ENCODE measurements at places on chromosomes 7 and 10.

DNA sequence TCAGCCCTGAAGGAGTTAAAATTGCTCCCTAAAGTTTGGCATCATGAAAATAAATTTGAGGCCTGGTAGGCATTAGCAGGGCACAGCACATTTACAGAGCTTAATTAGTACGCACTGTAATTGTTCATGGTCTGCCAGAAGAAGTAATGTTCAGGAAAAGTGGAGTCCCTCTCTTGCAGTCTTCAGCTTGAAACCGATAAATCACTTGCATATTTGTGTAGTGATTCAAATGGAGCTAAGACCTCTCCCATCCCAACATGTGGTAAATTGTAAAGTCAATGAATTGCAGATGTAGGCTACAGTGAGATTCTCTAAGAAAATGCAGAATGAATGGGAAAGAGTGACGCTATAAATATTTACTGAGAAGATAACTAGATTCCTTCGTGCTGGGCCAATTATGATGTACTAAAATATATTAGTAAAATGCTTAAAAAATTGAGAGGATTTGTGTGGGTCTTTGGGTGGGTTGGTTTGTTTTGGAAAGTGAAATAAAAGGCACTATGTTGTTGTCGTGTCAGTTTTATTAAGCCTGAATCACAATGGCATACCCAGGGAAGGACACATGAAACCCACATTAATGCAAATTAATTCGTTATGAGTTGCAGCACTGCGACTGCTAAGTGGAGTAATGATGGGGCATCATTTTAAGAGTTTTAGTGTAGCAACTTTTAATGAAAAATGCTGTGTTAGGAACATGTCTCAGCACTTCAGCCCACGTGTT lies 8.4 kb downstream of the TCF7L2 start:
- DNase-seq, result no peak

DNA sequence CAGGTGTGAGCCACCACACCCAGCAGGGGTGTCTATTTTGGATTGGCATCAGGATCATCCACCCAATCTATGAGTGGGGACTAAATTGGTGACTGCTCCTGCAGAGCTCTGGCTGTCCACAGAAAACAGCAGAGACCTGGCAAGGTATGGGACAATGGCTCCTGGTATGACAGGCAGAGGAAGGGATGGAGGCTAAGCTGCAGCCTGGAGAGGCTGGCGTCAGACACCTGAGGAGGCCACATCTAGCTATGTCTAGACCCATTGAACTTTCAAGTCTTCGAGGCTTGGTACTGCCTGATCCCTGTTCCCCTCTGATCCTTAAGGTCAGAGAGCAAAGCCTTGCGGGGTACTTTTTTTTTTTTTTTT lies 3.2 kb upstream of the SERPINE1 start:
- no peak for DNase-seq

DNA sequence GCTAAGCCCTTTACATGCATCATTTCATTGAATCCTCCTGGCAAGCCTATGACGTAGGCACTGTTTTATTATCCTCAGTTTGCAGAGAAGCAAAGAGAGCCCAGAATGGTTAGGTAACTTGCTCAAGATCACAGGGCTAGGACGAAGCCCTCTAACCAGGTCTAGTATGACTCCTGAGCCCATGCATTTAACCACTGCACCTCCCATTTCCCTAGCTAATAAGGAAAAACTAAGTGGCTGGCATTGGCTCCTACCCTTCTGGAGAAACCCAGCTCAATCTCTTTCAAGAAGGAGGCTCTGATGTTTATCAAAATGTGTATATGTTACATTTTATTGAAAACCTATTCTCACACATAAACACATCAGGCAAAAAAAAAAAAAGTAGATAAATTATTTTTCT lies 19.8 kb downstream of the MYOF start:
- no peak for DNase-seq

DNA sequence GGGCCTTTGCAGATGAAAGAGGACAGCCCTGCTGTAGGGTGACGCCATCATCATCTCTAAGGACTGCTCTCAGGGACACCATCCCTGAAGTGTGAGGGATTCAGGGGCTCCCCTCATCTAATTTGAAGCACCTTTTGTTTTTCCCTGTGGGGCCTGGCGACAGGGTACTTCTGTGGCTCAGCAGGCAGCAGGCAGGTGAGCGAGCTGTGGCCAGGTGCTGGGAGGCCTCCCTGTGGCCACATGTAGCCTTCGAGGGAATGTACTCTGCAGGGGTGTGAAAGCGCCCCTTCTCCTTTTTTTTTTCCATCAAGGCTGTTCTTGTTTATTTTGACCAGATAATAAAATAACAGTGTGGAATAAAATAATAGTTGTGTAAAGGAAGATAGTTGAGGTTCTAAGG lies 118.2 kb upstream of the DPP6 start:
- no peak for DNase-seq

DNA sequence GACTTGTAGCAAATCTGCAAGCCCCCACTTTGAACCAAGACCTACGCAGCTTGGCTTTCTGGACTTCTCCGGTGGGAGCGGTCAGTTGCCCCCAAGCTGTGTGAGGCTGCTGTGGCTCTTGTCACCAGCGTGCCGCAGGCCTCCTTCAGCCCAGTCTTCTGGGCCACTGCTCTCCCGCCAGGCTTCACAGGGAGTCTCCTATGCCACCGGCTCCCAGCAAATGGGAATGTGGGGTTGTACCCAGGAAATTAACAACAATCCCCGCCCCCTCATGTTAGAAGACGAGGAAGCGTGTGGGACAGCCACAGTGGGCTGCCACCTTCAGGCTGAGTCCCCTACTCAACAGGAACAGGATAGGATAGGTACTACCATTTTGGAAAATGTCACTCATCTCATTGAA lies 4.2 kb downstream of the WDR86 start:
- no peak for DNase-seq

- DNase-seq, result no peak
These were observed 37.7 kb downstream of the RAB19 start for GRCh38 chr7:140441519-140441918.

DNA sequence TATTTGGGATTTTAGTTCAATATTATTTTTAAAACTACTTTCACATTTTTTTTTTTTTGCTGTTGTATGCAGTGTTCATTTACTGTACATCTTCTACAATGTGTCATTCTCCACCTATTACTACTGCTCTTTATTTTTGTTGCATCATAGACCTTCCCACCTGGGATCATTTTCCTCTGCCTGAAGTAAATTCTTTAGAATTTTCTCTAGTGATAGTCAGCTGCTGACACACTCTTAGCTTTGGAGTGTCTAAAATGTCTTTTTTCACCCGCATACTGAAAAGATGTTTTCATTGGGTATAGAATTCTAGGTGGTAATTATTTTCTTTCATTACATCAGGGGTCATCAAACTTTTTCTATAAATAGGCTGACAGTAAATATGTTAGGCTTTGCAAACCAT lies 30.5 kb downstream of the CFAP43 start:
- no peak for DNase-seq

DNA sequence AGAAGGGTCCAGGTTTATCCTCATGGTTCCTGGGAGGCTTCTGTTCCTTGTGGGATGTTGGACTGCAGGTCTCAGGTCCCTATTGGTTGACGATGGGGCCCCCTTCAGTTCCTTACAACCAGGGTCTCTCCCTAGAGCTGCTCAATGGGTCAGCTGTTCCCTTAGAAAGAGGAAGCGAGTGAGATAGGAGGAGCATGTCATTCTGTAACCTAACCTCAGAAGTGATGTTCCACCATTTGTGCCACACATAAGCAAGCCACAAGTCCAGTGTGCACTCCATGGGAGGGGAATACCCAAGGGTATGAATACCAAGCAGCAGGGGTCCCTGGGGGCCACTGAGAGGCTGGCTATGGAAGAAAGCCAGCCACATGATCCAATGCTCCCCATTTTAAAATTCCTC lies 192.7 kb downstream of the GATA3 start:
- no peak for DNase-seq

DNA sequence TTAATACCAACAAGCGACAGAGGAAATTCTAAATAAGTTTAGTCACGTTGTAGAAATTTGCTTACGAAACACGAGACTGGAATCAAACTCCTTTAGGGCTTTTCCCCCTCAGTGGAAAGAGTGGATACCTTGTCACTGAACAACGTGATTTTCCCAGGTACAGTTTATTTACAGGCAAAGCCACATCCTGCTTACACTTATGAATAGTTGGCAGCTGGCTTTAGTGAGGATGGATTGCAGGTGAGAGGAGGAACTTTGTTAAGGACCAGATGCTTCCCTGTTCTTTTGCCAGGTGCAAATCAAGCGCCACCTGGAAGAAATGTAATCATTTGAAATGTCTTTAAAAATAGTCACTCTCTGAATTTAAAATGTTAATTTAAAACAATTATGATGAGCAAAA lies 282.4 kb downstream of the ADARB2 start:
- DNase-seq, result no peak

DNA sequence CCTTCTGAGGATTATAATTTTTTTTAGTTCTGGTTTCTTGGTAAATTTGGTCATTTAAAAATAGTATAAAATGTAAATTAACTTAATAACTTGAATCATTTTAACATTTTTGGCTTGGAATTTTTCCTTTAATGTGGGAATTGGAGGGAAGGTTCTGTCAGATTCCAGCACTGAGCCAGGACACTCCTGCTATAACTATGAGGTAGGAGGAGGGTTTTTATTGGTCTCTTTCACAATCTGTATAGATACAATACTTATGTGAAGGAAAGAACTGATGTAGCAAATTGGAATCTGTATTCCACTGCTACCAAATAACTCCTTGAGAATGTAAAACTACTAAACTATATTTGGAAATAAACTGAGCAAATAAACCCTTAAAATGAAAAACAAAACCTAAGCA lies 3.2 kb downstream of the PRKG1 start:
- no peak for DNase-seq

DNA sequence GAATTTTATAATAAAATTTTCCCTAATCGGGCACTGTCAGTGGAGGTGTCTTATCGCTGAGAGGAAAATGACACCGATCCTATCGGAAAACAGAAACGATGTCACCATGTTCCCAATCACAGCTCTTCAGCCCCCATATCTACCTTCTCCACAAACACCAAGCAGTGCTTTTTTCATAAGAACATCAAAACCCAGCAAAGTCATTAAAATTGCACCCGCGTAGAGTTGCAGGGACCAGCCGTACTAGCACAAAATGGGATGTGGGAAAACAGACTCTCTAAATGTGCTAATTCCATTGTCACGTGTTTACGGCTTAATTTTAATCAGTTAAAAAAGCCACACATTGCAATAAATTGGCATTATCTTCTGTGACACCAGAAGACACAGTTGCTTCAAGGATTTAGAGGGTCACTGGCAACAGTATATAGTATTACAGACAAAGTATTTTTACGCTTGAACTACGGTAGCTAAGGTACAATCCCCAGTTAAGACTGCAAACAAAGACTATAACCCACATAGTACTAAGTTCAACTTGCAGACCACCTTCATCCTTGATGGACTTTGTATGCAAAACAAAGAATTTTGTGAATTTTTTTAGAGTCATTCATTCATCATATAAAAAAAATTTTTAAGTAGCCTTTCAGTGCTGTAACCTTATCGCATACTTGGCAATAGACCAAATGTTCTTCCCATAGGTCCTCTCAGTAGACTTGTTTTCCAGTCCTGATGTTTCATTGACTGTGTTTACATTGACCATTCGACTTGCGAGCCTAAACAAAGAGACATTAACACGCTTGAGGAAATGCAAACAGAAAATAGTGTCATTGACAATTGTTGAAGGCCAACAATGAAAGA lies 116.0 kb downstream of the VTI1A start:
- no peak for DNase-seq

GRCh38 chr7:114293289-114294012 lies 121.2 kb upstream of the FOXP2 start:
- DNase-seq, result no peak

- DNase-seq, result no peak
These were observed 50.0 kb upstream of the BET1 start for GRCh38 chr7:94054130-94054529.

DNA sequence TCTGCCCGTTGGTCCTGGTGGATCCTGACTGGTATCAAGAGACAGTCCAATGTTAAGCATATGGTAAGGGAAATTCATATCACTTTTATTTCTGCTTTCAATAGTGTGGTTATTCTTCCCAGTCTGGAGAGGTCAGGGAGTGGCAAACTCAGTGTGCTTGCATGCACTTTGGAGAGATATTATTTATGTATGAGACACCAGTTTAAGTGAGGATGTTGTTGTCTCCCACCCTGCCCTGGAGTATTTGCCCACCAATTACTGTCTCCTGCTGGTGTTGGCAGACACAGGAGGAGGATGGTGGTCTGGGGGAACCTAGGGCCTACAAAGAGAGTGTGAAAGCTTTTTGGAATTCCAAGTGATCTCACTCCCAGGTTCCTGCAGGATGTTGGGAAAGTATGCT lies 59.7 kb downstream of the OR13A1 start:
- DNase-seq, result no peak

- no peak for DNase-seq
These were observed 74.9 kb downstream of the VWC2 start for GRCh38 chr7:49848211-49848841.

DNA sequence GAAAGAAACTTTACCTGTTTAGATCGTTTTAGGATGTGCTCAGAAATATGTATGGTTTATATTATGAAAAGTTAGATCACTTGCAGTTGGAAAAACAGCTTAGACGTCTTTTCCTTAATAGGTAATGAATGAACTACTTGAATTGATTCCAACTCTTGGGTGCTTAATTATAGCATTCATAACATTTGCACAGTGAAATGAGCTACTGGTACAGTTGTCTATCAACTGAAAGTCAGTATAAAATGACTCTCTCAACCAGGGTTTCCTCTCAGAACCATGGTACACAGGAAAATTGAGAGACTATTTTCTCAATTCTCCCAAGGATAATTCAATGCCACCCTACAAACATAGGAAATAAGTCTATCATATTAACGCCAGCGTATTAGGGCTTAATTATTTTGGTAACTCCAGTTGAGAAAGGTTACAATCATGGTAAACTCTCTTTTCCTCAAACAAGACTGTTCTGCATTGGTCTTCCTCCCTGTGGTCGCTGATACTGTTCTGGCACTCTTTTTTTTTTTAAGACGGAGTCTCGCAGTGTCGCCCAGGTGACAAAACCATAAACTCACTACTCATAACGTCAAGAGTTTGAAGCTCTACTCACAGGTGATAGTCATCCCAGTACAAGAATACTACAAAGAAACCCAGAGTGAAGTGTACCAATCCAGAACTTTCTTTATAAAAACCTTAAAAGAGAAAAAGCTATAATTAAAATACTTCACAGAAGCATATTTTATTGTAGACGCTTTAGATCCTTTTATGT lies 2.0 kb downstream of the ANLN start:
- DNase-seq, result peak; percentile 29

GRCh38 chr10:30553018-30553625 lies 76.4 kb downstream of the LYZL2 start:
- no peak for DNase-seq

DNA sequence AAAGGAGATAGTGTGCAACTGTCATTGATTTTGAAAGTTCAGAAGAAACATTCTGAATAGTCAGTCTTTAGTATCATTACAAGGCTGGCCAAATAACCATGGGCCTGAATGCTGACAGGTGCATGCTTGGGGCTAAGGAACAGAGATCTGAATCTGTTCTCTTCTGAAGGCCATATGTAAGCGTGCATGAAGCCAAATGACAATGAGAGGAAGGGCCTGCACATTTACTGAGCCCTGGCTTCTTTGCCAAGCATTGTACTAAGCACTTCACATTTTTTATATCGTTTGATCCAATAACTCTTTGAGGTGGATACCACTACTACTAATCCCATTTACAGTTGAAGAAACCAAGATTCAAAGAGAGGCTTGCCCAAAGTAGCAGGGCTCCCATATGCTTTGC lies 22.5 kb upstream of the TIAL1 start:
- DNase-seq, result no peak
